ENCODE measurements at places on chromosomes 16 and 17. TPM values are rescaled to one million over a fixed set of nuclear protein-coding genes. Genes with fewer than 3 reads are reported as not detected.

DNA sequence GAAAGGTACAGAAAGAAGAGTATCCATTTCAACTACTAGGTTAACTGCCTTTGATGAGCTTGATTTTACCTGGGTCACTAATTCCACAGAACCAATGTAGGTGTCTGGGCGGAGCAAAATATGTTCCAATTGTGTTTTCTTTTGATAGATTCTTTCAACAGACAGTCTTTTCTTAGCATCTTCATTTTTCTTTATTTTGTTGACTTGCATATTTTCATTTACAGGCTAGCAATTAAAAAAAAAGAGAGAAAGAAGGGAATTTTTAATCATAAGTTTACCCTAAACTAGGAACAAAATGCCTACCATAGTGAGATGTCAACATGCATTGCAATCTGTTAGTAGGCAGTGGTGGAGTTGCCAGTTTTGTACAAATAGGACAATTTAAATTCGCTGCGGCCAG, 1.0 kb downstream of the TOP2A start:
- DNase-seq, result no peak

DNA sequence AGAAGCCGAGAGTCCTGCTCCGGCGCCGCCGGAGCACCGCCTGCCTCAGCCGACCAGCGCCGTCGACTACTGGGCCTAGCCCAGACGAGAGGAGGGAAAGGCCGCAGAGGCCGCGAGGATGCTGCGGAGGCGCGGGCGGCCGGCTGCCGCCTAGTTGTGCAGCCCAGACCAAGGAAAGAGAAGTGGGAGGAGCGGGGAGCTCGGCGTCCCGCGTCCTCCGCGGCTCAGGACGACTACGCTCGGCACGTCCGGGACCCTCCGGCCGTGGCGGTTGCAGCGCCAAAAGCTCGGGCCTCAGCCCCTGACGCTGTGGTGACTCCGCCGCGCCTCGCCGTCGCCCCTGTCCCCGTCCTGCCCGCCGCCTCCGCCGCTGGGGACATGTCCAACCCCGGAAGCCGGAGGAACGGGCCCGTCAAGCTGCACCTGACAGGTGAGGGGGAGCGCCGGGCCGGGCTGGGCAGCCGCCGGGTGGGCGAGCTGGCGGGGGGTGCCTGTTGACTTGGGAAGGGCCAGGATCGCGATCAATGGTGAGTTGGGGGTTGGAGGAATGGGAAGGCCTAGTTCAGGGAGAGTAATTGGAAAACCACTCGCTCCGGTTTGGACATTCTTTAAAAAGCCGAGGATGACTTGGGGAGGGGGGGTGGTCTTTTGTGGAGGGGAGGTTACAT, 37.7 kb downstream of the RNF135 start:
- DNase-seq, result peak; percentile 62

TBX2 gene
- 6.9 TPM for total RNA-seq

DCXR gene
- total RNA-seq, result 169 TPM

BRIP1 gene
- not detected for total RNA-seq

All from right atrium auricular region (tissue), 2 donors.